8988T (cell line): ENCODE measurements at places on chromosomes 1 and 21.

- DNase-seq: no peak
These were observed 18.1 kb downstream of the LRIF1 start for GRCh38 chr1:110945626-110946025.

GRCh38 chr1:240999826-241000225 lies 357.2 kb downstream of the RGS7 start:
- DNase-seq: no peak

DNA sequence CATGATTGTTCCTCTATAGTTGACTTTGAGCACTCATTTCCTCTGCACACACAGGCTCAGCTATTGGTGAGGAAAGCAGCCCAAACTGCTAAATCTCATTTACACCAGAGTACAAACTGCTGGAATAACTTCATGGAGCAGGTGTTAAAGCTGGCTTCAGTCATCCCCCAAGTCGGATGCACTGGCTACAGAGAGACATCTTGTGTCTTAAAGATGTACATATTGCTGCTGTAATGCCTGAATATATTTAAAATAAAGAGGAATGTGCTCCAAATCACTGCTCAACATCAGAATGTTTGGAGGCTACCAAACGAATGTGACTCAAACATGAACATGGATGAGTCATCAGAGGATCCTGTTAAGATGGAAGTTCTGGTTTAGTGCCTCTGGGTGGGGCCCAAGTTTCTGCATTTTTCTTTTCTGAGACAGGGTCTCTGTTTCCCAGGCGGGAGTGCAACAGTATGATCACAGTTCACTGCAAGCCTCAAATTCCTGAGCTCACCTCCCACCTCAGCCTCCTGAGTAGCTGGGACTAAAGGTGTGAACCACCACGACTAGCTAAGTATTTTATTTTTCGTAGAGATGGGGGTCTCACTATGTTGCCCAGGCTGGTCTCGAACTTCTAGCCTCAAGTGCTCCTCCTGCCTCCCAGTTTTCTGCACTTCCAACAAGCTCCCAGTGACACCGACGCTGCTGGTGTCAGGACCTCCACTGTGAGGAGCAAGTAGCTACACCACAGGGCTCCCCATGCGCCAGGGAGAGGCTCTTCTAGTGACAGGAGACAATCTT lies 79.0 kb upstream of the KRTAP19-8 start:
- DNase-seq: peak; percentile 21

DNA sequence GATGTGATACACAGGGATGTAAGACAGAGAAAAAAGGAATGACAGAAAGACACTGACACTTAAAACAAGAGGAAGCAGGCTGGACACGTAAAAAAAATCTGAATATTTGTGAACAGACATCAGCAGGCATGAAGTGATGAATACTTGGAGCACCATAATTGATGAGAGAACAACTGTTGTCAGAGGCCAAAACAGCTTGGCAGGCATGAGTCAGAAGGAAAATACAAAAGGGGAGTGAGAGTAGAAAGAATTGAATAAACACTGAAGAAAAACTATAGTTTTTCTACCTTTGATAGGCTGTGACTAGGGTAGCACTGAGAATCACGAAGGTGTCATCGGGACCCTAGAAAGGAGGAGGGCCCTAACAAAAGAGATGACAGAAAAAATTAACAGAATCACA lies 21.6 kb upstream of the GUCA2A start:
- no peak for DNase-seq

DNA sequence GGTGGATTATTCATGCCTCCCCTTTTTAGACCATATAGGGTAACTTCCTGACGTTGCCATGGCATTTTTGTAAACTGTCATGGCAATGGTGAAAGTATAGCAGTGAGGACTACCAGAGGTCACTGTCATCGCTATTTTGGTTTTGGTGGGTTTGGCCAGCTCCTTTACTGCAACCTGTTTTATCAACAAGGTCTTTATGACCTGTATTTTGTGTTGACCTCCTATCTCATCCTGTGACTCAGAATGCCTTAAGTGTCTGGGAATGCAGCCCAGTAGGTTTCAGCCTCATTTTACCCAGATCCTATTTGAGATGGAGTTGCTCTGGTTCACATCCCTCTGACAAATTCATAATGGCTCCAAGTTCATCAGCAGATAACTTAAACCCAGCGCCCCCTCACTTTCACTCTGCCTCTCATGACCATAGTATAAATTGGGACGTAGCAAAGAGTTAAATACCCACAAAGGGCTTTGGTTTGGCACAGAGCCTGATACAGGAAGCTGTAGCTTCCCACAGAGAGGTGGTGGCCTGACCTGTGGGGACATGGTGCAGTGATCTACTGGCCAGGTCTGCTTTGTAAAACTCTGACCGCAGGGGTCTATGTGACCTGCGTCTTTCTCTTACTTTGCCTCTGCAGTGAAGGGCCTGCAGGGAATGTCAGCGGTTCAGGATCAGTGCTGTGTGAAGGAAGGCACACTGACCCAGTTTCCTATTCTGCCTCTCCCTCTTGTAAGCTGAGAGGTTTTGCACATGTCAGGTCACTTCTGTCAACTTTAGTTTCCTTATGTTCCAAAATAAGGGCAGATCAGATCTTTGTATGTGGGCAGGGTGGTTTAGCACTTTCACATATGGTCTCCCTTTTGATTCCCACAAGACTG lies 78.1 kb upstream of the ZNF644 start:
- DNase-seq: no peak
